Activated CD4-positive, alpha-beta T cell treated with anti-CD3 and anti-CD28 coated beads, Interleukin-2, amount 10 ng/mL, durations not matched to agents 24 days and 14 days (primary cell): ENCODE measurements at places on chromosomes 11 and 22. TPM values are rescaled to one million over a fixed set of nuclear protein-coding genes. Genes with fewer than 3 reads are reported as not detected.
A peak's percentile ranks its signal among the peaks of the same experiment; 100 is the strongest.

GRCh38 chr22:24376586-24376985 lies 50.8 kb upstream of the ADORA2A start:
- no peak overlapping the region for H3K4me3 ChIP-seq
- H3K27me3 ChIP-seq: no peaks in the 10 kb centered on the region

DNA sequence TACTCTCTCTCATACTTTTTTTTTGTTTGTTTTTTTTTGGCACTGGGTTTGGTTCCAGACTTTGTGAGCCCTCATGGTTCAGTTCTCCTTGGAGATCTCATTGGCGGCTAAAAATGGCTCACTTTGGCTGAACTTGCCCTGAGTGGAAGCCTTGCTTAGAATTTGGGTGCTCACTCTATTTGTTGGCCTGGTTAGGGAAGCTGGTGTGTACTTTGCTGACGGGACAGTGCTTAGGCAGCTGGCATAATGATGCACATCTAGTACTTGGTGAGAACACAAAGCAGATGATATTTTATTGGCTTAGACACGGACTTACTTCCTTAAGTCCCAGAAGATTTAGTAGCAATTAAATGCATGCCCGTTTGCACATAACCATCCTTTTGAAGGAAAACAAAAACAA lies 66.5 kb upstream of the GRAMD1B start:
- peak overlapping the region; percentile 71 for H3K4me3 ChIP-seq
- H3K27me3 ChIP-seq: no peaks in the 10 kb centered on the region
- DNase-seq: no peak
- H3K36me3 ChIP-seq: peaks cover 63% of the 10 kb centered on the region

- no peaks in the 10 kb centered on the region for H3K27me3 ChIP-seq
- no peak overlapping the region for H3K27ac ChIP-seq
- H3K36me3 ChIP-seq: peaks cover 57% of the 10 kb centered on the region
Measured at GRCh38 chr11:128789497-128790150, 77.5 kb downstream of the KCNJ1 start.

GRCh38 chr22:42281284-42281683 lies 10.8 kb upstream of the TCF20 start:
- peaks cover 2% of the 10 kb centered on the region for H3K36me3 ChIP-seq
- no peak for DNase-seq
- peaks cover 16% of the 10 kb centered on the region for H3K27me3 ChIP-seq
- no peak overlapping the region for H3K4me3 ChIP-seq
- H3K4me1 ChIP-seq: peaks cover 19% of the 10 kb centered on the region

DNA sequence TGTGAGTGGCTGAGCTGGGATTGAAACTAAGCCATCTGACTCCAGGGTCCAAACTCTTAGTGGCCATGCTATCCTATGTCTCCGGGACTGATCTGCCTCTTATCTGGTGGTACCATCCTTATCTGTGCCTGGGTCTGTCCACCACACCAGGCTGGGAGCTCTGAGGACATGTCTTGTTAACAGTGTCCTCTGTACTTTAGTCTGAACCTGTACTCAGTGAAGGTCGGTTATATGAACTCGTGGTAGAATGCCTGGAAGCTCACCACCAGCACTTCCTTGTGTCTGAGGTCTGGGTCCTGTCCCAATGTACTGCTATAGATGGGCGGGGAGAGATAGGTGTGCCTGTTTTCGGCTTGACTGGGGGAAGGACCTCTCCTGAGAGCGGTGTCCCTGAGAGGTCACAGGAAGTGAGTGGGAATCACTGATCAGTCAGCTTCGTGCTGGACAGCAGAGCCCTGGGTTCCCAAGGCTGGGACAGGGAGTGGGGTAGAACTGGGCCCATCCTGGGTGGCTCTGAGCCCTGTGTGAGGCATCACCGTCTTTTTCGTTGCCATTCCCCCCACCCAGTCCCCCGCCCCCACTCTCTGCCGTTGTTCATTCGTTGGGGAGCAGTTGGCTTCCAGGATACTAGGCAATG lies 8.9 kb downstream of the MYO7A start:
- no peak for DNase-seq
- no peaks in the 10 kb centered on the region for H3K36me3 ChIP-seq
- H3K27ac ChIP-seq: no peak overlapping the region
- no peak overlapping the region for H3K4me3 ChIP-seq

DNA sequence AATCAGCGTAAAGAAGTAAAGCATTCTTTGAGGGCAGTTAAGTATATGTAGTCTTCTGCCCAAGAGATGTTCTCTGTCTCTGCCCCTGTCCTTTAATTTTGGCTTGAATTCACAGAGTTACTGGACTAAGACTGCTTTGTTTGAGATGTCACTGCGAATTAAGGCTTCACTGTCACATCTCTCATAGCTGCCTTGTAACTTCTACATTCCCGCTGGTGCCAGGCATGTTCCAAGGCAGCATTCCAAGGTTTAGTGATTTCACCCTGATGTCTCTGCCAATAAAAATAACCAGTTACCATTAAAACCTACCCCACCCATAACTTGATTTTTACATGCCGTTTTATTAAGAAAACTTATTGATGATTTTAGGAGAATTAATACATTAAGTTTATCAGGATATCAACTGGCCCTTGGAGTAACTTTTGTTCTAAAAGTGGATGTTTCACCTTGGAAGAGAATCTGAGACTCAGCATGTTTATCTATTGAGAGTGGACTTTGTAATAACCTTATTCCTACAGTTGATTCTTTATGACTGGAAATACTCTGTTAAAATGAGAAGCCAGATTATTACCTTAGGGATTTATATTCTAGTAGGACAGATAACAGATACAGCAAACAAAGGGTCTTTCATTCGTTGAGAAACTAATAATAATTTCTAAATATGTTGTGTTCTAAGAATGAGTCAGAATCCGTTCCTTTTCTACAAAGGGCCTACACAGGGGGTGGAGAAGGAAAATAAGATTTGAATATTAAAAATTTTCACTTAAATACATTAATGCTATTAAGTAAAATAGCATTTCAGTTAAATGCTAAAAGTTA lies 110.2 kb downstream of the UVRAG start:
- H3K4me1 ChIP-seq: peaks cover 3% of the 10 kb centered on the region
- no peak overlapping the region for H3K27ac ChIP-seq
- H3K4me3 ChIP-seq: no peak overlapping the region
- DNase-seq: no peak
- no peaks in the 10 kb centered on the region for H3K27me3 ChIP-seq

The USP2 gene
- total RNA-seq: 0.09 and 0.35 TPM in 2 replicates

DNA sequence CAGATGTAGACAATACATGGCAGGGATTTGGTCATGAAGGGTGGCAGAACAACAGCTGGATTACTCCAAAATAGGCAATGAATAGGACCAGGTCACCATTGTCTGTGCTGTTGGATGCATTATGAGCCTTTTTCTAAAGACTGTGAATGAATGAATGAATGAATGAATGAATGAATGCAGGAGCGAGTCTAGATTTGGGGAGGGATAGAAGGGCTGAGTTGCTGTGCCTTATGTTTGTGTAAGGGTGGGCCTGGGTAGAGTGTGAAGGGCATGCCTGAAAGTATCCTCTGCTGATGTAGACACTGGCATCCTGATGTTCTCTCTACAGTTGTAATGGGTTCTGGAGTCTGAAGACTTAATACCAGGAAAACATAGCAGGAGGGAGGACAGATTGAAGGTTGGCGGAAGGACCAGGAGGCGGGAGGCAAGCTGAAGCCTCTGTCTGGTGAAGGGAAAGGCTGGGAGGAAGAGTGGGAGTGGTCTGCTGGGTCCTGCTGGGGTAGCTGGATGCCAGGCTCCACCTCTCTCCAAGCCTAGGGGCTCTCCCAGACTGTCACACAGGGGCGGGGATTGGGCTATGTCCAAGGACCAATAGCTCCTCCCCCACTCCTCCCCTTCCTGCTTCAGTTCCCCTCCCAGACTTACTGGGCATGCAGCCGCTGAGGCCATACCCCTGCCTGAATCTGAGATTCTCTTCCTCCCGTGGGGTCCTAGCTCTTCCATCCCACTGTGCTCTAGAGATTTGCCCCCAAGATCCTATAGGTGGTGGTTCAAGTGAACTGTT lies 4.8 kb downstream of the TRIM3 start:
- H3K4me1 ChIP-seq: peaks cover 13% of the 10 kb centered on the region
- no peak overlapping the region for H3K27ac ChIP-seq
- peaks cover 16% of the 10 kb centered on the region for H3K27me3 ChIP-seq
- no peaks in the 10 kb centered on the region for H3K36me3 ChIP-seq
- DNase-seq: no peak

GRCh38 chr22:27880778-27881394 lies 38.2 kb downstream of the PITPNB start:
- no peaks in the 10 kb centered on the region for H3K27me3 ChIP-seq
- H3K4me1 ChIP-seq: peaks cover 19% of the 10 kb centered on the region
- peak; percentile 81 for DNase-seq

DNA sequence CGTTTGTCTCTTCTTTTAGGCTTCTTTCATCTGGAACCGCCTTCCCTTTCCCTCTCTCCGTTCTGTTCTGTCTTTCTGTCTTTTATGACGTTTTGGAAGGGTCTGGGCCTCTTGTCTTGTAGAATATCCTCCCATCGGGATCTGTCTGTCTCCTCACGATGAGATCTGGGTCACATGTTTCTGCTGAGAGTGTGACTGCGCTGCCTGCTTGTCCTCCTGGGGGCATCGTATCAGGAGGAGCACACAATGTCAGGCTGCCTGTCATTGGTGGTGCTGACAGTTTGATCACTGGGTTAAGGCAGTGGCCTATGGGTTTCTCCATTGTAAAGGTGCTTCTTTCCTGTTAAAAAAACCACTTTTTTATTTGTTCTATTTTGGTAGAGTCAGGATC lies 60.4 kb upstream of the PARVG start:
- no peak for DNase-seq
- H3K36me3 ChIP-seq: peaks cover 34% of the 10 kb centered on the region
- no peaks in the 10 kb centered on the region for H3K27me3 ChIP-seq
- no peak overlapping the region for H3K27ac ChIP-seq
- H3K4me3 ChIP-seq: no peak overlapping the region
